ENCODE measurements at places on chromosomes 7 and 10.

DNA sequence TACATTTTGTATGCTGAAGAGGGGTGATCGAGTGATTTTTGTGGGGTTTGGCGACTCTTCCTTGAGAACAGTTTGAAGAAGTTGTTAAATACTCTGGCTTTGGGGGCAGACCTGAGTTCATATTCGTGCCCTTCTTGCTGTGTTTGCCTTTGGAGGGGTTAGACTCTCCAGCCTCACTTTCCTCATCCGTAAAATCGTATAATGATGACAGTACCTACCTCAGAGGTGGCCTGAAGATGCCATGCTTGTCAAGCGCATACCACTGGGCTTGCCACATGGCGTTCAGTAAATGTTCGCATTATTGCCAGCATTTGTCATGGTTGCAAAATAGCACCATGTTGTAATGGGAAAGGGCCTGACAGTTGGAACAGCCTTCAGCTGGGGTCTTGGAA, 1.3 kb downstream of the STK17A start:
- peak; percentile 38 for DNase-seq
- H3K4me3 ChIP-seq: peak overlapping the region; percentile 66
- no peaks in the 10 kb centered on the region for H3K27me3 ChIP-seq
- H3K36me3 ChIP-seq: peaks cover 16% of the 10 kb centered on the region
- peaks cover 57% of the 10 kb centered on the region for H3K4me1 ChIP-seq
- H3K27ac ChIP-seq: peak overlapping the region; percentile 97

GRCh38 chr10:13722747-13723653, 136.2 kb downstream of the PRPF18 start:
- no peak overlapping the region for H3K4me3 ChIP-seq
- H3K4me1 ChIP-seq: peaks cover 19% of the 10 kb centered on the region
- no peak for DNase-seq
- H3K27me3 ChIP-seq: no peaks in the 10 kb centered on the region
- no peak overlapping the region for H3K27ac ChIP-seq
- H3K36me3 ChIP-seq: no peaks in the 10 kb centered on the region

DNA sequence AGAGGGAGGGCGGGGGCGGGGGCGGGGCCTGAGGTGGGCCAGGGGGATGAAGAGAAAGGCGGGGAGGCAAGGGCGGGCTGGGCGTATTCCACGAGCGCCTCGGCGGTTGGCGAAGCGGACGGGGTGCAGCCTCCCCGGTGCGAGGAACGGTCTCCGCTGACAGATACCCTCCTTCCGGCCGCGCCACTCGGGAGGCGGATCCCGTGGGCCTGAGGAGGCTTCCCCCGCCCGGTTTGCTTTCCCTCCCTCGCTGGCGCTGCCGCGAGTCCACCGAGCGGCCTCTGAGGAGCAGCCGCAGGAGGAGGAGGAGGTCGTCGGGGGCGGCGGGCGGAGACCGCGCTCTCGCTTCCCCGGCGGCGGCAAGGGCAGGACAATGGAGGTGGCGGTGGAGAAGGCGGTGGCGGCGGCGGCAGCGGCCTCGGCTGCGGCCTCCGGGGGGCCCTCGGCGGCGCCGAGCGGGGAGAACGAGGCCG, at the start of gene TRIM24:
Gene TRIM24, plus strand, starts transcription at position 84 of the 473 bp plus-strand sequence. Its CDS starts 290 bp downstream, at position 374.
- peak within 1 kb of the TSS; percentile 87 for H3K27ac ChIP-seq
- H3K36me3 ChIP-seq: peaks cover 9% of the 10 kb centered on the region
- peaks cover 32% of the 10 kb centered on the region for H3K4me1 ChIP-seq

- H3K27me3 ChIP-seq: no peaks in the 10 kb centered on the region
- no peak overlapping the region for H3K4me3 ChIP-seq
- no peak for DNase-seq
- no peaks in the 10 kb centered on the region for H3K4me1 ChIP-seq
- H3K27ac ChIP-seq: no peak overlapping the region
Measured at GRCh38 chr10:99676426-99676825, 17.1 kb downstream of the ENTPD7 start.

Measured in DND-41 (cell line).